Stimulated activated CD4-positive, alpha-beta T cell treated with anti-CD3 and anti-CD28 coated beads, Interleukin-12 subunit alpha, Interleukin-12 subunit beta, amount 100 ng/mL, for 24 hours (primary cell): ENCODE measurements at places on chromosomes 12 and 14.

DNA sequence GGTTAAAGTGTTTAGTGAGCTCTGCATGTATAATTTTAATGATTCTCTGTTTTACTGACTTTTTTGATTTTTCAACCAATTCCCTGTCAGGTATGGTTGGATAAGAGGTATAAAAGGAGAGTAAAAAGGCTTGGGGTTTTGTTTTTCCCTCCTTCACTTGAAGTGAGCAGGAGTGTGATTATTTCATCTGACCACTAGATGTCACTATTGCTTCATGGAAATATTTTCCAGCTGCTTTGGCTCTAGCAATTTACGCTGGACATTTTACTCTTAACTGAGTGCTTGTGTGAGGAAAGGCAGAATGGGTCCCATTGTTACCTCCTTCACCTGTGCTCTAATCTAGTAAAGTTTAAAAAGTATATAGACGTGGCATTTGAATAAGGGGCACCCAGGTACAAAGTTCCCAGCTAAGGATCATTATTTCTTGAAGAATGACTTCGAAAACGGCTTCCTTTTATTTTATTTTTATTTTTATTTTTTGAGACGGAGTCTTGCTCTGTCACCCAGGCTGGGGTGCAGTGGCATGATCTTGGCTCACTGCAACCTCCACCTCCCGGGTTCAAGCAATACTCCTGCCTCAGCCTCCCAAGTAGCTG, 66.5 kb downstream of the TBC1D30 start:
- DNase-seq, result no peak

DNA sequence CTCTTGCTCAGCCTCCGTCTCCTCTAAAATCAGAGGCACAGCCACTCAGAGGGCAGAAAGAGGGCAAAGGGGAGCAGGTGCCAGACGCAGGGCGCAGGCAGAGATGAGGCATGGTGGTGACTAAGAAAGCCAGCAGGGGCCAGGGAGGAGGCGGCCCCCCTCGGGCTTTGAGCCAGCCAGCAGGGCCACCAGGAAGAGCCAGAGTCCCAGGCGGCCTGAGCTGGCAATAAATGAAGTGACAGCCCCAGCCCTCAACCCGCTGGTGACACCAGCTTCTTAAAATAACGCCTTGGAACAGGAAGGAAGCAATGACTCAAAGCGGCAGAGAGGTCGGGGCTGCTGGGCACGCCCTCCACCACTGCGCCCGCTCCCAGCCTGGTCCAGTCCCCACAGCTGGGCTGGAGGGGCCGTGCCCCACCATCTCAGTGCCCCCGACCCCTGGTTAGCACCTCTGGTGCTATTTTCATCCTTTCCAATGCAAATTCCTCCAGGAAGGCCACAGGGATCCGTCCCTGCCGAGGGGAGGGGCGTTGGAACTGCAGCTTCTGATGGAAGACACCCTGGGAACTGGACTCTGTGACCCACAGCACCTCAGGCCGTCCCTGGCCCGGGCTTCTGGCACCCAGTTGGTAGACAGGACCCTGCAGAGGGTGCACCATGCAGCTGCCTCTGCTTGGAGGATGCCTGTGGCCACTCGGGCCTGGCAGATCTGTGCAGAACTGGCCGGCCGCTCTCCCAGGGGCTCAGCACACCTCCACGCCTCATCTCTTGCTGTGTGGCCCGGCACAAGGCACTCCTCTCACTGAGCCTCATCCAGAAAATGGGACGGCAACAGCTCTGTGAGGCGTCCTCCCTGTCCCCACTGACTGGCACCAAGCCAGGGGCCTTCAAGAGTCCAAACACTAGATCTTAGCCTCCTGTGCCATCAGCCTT, 113.7 kb downstream of the NCOR2 start:
- peak; percentile 74 for DNase-seq

GRCh38 chr14:85575617-85575898, 45.6 kb downstream of the FLRT2 start:
- no peak for DNase-seq

DNA sequence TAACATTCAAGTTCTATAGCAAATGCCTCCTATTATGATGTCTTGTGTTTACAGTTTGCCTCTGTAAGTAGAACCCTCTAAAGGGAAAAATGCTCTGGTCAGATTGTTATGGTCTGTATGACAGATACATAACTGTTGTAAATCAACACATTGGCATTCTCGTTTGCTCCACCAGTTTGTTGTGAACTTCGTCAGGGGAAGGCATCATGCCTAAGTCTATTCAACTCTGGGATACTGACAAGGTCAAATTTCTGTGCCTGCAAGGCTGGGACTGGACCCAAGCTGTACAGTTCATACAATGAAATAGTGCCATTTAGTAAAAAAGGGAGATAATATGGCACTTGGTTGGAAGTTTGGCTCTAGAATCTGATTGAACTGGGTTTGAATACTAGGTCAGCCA, 392.3 kb downstream of the RAD51B start:
- DNase-seq, result no peak

GRCh38 chr12:26278266-26278665, 82.9 kb downstream of the SSPN start:
- no peak for DNase-seq

DNA sequence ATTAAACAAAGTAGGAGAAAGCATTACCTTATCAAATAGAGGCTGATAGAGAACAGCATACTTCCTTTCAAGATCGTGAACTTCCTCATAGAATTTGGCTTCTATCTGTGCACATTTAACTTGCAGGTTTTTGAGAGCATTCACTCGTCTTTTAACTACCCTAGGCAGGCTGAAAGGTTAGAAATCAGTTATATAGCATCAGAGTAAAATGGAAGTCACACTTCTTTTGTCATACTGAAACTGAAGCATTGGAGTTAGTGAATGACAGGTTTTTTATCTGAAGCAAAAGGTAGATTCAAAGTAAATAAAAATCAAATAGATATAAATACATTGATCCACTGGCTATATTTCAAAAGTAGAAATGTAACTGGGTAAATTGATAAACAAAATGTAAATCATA, 24.4 kb downstream of the NAP1L1 start:
- DNase-seq, result no peak

DNA sequence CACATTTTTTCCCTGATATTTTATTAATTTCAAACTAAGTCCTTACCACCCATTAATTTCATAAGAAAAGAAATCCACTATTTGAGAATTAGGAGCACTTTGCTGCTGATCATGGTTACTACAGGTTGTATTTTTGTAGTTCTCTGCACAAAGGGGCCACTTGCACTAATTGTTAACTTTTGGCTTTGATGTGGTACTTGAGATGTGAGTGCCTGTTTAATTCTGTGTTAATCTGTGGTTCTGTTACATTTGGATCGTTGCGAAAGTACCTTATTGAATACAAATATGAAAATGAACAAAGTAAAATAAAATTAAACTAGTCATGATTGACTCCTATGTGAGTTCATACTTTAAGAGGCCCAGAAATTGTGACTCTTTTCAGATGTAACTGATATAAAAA, 374.9 kb upstream of the RGS6 start:
- DNase-seq, result no peak

- no peak for DNase-seq
Observed at GRCh38 chr12:118560733-118561132, 184.4 kb downstream of the SUDS3 start.

- DNase-seq, result no peak
Observed at GRCh38 chr12:122545855-122546254, 18.8 kb downstream of the KNTC1 start.

GRCh38 chr12:51895378-51896135, 7.7 kb downstream of the ANKRD33 start:
- no peak for DNase-seq

DNA sequence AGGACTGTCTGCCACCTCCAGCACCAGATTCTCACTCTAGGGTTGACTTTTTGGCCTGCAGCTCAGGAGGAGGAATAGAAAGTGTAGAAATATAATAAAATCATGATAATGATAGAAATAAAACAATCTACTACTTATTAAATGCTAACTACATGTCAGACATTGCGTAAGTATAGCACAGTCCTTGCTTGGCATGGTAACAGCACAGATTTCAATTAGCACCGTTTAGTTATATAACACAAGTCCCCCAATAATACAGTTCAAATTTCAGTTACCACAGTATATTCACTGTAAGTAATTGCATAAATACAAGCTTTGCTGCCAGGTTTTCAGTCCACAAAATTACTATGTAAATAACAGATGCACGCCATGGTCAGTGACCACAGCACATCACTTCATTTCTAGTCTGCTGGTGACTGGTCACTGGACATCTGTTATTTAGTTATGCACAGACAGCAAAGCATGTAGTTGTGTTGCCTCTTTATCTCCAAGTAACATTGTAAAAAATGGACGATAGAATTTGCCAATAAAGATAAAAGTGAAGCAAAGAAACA, 6.5 kb upstream of the GLT8D2 start:
- no peak for DNase-seq
